ENCODE measurements at places on chromosomes 7 and 10.

GRCh38 chr10:59018977-59019376 is 157.5 kb upstream of the PHYHIPL start:
- DNase-seq = no peak

DNA sequence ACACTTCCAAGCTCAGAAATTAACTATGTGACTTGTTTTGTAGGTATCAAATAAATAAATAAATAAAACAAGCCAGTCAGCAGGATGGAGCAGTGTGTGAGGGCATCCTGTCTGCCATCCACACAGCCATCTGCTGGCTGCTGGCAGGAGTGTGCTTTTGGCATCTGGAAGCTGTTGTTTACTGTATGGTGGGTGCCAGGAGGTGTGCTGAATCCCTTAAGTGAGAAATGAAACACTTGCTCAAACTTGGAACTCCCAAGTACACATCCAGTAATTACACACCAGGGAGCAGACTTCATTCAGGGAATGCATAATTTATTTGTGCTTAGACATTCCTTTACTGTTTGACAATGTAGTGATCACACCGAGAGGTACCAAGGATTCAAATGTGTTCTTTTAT is 16.9 kb upstream of the TAX1BP1 start:
- peak; percentile 71 for DNase-seq

GRCh38 chr7:25430200-25430931 is 202.1 kb upstream of the NPVF start:
- no peak for DNase-seq

DNA sequence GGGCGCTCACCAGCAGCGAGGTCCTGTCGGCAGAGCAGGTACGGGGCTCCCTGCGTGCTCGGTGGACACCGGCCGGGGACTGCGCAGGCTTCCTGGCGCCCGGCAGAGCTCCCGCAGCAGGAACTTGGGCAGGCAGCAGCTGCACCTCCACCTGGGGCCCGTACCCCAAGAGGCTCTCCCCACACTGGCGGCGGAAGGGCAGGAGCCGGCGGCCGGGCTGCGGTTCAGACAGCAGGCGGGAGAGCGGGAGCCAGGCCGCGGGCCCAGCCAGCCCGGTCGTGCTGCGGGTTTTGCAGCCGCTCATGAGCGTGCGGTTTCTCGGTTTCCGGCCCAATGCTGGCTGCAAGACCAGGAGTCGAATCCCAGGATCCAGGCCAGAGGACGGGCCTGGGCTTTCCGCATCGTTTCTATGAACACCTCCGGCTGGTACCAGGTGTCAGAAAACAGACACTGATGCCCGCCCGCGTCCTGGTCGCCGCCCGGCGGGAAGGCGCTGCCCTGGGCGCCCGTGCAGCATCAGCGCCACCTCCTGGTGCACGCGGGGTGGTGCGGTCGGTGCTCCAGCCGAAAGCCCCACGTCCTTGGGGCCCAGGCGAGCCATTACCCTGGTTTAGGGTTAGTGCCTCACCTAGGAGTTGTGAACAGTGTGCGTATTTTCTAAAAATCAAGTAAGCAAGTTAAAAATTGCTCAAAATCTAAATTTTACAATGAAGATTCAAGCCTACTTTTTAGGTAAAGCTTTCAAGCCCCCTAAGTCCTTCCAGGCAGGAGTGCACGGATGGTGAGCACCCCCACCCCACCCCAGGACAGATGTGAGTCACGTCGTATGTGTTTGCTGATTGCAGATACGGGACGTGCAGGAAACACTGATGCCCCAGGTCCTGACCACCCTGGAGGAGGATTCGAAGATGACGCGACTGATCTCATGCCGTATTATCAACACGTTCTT is 47.4 kb upstream of the PRKAR1B start:
- DNase-seq = no peak

- no peak for DNase-seq
Observed at GRCh38 chr7:47367369-47367768, 214.5 kb downstream of the TNS3 start.

GRCh38 chr10:557792-558328 is 131.6 kb downstream of the DIP2C start:
- peak; percentile 28 for DNase-seq

- no peak for DNase-seq
Observed at GRCh38 chr7:65749039-65749438, 123.8 kb upstream of the VKORC1L1 start.

GRCh38 chr10:133044401-133044811 is 43.3 kb upstream of the ADGRA1 start:
- DNase-seq = no peak

DNA sequence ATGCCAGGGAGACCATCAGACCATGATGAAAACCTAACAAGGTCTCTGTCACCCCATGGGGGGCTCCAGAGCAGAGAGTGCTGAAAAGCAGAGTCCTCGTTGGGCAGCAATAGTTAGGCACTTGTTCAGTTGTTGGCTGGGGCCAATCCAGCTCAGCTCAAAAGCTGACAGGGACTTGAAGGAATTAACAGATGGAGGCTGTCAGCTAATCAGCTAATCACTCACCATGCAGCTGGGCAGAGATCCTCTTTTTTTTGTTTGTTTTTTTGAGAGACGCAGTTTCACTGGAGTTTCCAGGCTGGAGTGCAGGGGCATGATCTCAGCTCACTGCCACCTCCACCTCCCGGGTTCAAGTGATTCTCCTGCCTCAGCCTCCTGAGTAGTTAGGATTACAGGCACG is 18.1 kb downstream of the CEP55 start:
- no peak for DNase-seq

GRCh38 chr7:117424090-117424829 is 3.0 kb downstream of the ASZ1 start:
- DNase-seq = no peak

DNA sequence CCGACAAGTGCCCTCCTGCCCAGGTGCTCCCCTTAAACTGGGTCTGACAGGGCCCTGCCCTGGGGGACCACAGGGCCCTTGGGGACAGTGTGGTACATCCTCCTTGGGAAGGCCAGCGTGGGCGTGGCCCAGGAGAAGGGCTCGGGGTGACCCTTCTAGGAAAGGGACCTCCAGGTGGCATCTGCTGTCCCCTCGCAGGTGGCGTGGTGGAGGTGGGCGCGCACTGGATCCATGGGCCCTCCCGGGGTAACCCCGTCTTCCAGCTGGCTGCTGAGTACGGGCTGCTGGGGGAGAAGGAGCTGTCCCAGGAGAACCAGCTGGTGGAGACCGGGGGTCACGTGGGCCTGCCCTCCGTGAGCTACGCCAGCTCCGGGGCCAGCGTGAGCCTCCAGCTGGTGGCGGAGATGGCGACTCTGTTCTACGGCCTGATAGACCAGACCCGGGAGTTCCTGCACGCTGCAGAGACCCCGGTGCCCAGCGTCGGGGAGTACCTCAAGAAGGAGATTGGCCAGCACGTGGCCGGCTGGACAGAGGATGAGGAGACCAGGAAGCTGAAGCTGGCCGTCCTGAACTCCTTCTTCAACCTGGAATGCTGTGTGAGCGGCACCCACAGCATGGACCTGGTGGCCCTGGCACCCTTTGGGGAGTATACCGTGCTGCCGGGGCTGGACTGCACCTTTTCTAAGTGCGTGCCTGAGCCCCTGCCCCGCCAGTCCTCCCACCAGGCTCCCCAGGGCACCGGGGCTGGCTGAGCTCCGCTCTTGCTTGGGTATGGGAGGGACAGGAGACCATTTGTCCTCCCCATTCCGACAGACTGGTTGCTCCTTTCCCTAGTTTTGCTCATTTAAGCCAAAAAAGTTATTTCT is 972 bp downstream of the PAOX start:
- DNase-seq = no peak

DNA sequence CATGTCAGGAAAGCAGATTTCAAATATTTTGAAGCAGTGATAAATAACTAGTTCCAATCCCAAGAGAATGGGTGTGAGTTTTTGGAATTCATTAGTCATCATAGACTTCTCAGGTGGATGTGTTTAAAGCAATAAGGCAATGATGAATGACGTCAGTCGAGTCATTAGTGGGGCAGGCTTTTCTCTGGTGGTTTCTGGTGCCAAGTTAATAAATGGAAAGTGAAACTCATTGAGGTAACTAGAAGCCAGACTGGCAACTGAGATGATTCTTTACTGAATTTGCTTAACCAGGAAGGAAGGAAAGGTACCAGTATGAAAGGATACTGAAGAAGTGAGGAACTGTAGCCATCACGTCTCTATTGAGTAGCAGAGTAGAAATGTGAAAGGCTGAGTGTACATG is 311.0 kb downstream of the GPAM start:
- no peak for DNase-seq

DNA sequence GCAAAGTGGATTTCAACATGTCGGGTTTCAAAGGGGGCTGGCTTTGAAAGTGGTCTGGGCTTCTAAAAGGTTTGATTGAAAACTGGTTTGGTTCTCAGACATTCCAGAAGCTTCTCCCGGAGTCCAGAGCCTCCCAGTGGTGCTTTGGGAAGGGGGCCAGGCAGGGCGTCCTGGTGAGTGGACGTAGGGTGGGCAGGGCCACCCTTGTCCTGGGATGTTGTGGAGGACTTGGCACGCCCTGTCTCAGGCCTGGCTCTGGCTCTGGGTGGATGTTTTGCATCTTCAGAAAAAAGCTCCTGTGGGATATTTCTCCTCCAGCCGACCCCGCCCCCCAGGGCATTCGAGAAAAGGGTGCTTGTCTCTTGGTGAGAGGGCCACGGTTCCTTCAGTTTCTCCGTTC is 31.2 kb downstream of the GRIFIN start:
- no peak for DNase-seq

DNA sequence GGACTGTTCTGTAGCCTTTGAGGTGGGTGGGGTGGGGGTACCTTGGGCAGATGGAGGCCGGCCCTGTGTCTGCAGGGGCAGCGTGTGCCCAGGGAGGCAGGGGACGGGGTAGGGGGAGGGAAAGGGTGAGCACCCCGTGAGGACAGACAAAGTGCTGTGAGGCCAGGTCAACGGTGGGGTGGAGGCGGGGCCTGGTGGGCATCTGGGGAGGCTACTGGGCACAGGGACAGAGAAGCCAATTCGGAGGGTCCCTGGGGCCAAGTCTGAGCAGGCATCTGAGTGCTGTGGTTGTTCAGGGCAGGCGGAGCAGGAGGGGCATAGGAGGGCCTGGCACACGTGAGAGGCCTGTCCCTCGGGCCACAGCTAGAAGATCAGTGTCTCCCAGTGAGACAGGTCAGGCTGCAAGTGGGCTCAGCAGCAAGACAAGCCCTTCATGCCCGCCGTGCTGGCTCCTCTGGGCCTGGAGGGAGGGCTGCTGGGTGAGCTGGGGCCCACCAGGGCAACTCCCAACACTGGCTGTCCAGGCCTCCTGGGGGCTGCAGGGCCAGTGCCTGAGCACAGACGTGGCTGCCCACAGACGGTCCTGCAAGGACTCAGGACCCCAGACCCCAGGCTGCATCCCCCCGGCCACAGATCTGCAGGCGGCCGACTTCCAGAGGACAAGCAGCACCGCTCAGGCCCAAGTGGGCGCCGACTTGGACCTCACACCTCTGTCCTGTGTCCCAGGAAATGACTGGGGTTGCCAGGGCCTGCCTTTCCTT is 26.4 kb upstream of the KNDC1 start:
- DNase-seq = no peak

DNA sequence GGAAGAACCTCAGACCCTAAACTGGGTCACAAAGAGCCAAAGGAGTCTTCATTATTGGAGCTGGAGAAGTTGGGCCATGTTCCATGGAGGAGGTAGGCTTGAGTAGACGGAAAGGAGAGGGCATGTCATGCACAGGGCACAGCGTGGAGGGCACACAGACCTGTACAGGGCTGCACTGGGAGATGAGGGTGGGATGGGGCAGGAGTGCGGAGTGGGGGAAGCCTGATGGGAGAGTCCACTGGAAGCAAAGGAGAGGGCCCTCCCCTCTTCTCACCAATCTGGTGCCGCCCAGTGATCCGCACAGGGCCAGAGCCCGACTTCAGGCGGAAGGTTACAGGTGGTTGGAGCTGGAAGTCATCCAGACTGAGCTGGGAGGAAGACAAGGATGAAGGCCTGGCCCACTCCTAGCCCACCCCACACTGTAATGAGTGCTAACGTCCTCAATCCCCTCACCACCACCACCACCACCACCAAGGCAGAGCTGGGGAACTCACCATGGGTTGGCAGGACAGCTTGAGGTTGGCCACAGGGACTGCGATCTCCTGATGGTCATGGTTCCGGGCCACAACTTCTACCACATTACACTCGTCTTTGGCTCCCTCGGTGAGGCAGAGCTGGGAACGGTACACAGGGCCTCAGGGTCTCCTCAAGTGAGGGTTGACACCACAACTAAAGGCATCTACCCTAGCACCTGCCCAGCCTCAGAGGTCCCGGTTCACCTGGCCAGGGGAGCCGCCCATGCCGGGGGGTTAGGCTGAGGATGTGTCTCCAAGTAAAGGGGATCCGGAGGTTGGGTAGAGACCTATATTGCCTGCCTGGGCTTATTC is 1.0 kb downstream of the NPM3 start:
- no peak for DNase-seq

DNA sequence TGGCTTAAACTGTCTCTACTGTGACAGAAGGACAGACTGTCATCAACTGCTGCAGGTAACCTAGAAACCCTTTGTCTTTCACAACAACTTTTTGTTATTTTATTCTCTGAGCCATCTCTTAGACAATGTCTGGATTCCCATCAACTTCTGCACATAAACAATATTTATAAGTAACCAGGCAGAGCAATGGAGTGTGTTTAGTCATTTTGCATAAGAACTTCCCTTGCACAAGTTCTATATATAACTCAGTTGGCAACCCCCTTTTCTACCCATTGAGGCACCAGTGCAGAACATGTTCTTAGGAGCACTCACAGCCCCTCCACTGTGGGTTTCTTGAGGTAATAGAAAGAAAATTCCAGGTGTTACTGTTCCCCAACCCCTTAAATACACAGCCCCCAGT is 65.0 kb upstream of the IL6 start:
- DNase-seq = no peak

DNA sequence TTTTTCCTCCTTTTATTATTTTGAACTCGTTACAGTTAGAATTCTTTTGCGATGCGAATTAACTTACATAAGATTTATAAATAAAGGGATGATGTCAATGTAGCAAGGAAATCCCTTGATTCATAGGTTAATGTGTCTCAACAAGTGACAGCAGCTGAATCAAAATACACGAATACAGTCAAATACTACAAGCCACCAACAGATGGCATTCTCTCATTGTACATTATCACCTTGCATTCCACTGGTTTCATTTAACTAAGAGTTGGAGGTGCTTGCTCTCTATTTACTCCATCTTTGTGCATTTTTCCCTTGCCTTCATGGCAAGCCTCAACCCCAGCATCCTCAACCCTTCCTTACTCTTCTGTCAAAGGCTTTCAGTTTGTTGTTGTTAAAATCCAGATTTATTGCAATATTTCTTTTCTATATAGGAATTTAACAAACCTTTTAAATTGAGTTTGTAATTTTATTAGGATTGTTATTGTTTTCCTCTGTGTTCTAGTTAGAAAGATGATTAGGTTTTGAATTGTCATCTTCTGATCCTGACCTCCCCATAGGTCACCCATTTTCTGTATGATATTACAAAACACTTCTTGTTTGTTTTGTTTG is 78.3 kb downstream of the SLC25A40 start:
- peak; percentile 67 for DNase-seq

GRCh38 chr10:63883861-63884260 is 362.7 kb downstream of the REEP3 start:
- DNase-seq = no peak

GRCh38 chr10:49282879-49283341 is 16.1 kb upstream of the C10orf71 start:
- no peak for DNase-seq

All from A172 (cell line).